ENCODE measurements at places on chromosomes 1 and 21. TPM values are rescaled to one million over a fixed set of nuclear protein-coding genes. Genes with fewer than 3 reads are reported as not detected.

Gene MATN1
- total RNA-seq, result not detected

Gene CCDC30
- 0.47 TPM for total RNA-seq

Gene PIK3R3
- total RNA-seq, result 24.3 TPM

DNA sequence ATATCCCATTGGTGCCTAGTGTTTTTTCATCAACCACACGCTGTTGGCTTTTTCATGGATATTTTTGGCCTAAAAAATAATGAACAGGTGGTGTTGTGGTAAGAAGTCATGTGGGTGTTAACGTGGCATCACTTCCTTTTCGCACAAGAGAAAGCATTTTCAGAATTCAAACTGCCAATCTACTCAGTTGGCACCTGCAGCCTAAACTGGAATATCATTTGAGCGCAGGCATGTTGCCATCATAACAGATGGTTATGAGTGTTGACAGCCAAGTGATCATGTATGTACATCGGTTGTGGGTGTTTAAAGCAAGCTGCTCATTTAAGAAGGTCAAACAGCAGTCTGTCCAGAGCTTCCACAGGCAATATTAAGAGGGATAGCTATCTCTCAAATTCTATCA lies 1963.0 kb downstream of the NCAM2 start:
- no peak overlapping the region for H3K27ac ChIP-seq
- H3K36me3 ChIP-seq, result no peaks in the 10 kb centered on the region
- H3K4me3 ChIP-seq, result no peak overlapping the region
- no peaks in the 10 kb centered on the region for H3K4me1 ChIP-seq
- no peaks in the 10 kb centered on the region for H3K27me3 ChIP-seq
- no peak for DNase-seq

Gene FAM163A
- total RNA-seq, result not detected

- no peaks in the 10 kb centered on the region for H3K36me3 ChIP-seq
- no peaks in the 10 kb centered on the region for H3K4me1 ChIP-seq
- peak overlapping the region; percentile 55 for H3K4me3 ChIP-seq
- DNase-seq, result no peak
- peak overlapping the region; percentile 28 for H3K27ac ChIP-seq
These were observed 111.2 kb upstream of the NBPF11 start for GRCh38 chr1:148263128-148263905.

- H3K27ac ChIP-seq, result no peak overlapping the region
- no peak for DNase-seq
- H3K36me3 ChIP-seq, result peaks cover 6% of the 10 kb centered on the region
- H3K27me3 ChIP-seq, result no peaks in the 10 kb centered on the region
- no peaks in the 10 kb centered on the region for H3K4me1 ChIP-seq
- H3K4me3 ChIP-seq, result no peak overlapping the region
These were observed 30.9 kb upstream of the CACYBP start for GRCh38 chr1:174968750-174969244.
